ENCODE measurements at places on chromosomes 12 and 14. TPM values are rescaled to one million over a fixed set of nuclear protein-coding genes. Genes with fewer than 3 reads are reported as not detected.

Gene ATN1
- total RNA-seq, result 144 TPM

DNA sequence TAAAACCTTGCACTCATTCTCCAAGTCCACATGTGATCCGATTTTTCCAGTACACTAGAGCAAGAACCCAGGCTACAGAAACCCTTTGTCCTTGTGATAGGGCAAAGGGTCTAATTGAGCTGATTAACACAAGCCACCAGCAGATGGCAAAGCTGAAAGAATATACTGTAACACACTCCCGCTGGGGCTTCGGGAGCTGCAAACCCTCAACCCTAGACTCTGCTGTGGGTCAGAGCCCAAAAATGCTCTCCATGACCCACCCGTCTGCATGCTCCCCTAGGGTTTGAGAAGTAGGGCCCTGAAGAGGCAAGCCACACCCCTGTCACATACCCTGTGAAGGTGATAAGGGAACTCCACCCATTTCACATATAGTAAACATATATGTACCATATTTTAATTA lies 33.6 kb upstream of the PCNX1 start:
- DNase-seq, result no peak

Gene SLC6A13
- total RNA-seq, result 0.90 TPM

DNA sequence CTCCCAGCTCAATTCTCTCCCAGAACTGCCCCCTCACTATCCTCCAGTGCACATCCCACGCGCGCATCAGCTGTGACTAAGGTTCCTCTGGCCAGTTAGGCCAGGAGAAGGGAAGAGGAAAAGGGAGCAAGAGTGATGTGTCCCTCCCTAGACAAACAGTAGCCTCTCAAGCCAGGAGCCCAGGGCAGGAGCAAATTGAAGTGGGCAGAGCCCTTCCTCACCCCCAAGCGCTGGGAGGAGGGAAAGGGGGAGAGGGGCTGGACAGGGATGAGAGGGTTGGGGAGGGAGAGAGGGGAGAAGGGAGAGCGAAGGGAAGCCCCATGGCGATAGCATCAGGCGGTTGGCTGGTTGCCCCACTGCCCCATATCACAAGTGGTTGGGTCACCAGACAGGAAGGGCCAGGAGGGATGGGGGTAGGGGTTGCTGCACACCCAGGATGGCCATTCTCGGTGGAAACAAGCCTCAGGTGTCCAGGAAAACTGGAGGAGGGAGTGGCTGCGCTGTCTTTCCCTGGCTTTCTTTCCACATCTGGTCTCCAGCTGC lies 1.1 kb downstream of the CD63 start:
- DNase-seq, result no peak

DNA sequence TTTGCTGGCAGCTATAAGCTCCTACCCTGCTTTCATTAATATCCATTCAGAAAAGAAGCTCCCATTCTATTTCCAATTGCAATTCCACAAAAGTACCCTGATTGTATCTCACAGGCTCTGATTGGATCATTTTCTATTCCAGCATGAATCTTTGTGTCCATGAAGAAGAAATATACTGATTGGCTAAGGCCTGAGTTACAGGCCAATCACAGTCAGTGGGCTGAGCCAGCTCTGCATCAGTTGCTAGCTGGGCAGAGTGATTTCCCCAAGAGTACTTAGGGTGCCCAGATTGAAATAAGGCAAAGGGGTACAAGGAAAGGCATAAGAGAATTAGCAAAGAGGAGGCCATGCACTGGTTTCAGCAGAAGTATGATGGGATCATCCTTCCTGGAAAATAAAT lies 14.4 kb downstream of the ART4 start:
- DNase-seq, result no peak

Gene NTF3
- not detected for total RNA-seq

DNA sequence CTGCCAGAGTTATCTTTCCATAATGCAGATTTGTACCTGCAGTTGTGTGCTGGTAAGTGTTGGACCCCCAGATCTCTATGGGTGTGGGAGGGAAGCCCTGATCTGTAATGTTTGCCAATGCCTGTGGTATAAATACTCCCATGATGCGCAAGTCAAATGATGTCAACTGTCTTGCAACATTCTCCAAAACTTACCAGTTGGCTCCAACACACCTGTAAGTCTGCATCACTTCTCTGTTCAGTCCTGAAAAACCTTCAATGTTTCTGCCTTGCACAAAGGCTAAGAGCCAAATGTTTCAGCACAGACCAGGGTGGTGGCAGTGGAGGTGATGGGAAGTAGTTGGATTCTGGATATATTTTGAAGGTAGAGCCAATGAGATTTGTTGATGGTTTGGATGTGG lies 3.1 kb downstream of the OS9 start:
- DNase-seq, result no peak

DNA sequence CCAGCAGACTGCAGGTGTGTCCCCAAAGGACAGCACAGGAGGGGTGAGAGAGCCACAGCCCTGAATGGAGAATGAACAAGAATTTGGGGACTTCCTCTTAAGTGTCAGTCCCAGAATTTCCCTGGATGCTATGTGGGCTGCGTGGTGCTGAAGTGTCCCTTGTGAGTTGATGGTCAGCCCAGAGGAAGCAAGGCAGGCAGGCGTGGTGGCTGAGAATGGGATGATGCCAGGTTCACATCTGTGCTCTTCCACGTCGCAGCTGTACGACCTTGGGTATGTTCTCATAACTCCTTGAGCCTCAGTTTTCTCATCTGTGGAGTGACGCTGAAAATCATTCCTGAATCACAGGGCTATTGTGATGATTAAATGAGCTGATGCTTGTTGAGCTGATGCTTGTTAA lies 62.1 kb upstream of the GPATCH2L start:
- DNase-seq, result no peak

- DNase-seq, result no peak
Measured at GRCh38 chr12:106744600-106744999, 29.9 kb upstream of the RIC8B start.

DNA sequence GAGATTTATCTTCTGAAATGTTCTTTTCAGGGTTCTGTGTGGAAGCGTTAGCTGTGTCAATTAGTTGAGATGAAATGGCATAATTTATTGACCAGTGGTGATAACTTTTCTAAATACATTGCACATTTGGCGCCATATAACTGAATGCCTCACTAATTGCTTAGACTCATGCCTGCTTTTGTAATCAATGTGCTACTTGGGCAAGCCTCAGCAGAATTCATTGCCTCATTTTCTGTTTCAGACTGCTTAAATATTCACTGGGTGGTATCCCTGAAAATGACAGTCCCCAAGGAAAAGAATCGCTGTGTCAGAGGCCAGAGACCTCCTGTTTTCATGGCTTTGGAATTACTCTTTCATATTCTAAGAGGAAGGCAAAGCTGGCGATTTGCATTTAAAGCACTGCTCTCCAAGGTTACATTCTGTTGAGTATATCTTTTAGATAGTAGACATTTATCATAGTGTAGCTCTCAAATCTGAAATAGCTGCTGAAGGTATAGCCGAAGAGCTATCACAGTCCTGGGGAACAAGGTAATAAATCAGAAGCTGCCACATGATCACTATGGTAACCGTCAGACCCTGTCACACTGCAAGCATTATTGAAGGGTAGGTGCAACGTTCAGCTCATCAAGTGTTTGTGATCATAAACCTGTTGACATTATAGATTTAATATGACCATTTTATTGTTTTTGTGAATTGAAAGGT lies 297.3 kb upstream of the E2F7 start:
- DNase-seq, result no peak

GRCh38 chr12:113537046-113537750 lies 65.5 kb upstream of the LHX5 start:
- DNase-seq, result no peak

GRCh38 chr14:52227619-52228222 lies 39.8 kb upstream of the PTGDR start:
- DNase-seq, result no peak

DNA sequence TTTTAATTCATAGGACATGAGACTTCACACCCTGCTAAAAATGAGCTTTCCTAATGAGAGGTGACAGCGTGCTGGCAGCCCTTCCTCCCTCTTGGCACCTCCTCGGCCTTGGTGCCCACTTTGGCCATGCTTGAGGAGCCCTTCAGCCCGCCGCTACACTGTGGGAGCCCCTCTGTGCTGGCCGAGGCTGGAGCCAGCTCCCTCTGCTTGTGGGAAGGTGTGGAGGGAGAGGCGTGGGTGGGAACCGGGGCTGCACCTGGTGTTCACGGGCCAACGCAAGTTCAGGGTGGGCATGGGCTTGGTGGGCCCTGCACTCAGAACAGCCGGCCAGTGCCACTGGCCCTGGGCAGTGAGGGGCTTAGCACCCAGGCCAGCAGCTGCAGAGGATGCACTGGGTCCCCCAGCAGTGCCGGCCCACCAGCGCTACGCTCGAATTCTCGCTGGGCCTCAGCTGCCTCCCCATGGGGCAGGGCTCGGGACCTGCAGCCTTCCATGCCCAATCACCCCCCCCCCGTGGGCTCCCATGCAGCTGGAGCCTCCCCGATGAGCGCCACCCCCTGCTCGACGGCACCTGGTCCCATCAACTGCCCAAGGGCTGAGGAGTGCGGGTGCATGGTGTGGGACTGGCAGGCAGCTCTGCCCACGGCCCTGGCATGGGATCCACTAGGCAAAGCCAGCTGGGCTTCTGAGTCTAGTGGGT lies 22.7 kb upstream of the B4GALNT1 start:
- DNase-seq, result no peak
